ENCODE measurements at places on chromosomes 12 and 14.

DNA sequence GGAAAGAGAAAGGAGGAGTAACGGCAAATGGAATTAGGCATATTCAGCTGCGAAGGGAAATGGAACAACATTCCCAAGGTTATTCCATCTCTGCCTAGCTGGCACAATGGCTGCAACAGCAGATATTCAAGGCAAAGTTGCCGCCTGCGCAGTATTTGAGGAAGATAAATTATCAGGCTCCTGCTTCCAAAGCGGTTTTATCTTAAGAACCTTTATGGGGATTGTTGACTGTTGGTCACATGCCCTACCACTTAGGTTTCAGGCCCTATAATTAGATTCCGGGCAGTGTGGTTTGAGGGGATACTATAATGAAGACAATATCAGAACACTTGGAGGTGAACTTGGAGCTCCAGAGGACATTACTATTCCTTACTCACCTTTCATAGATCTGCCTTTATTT, 99.7 kb downstream of the FGD4 start:
- DNase-seq = no peak

- no peak for DNase-seq
These were observed 97.5 kb downstream of the ADCK1 start for GRCh38 chr14:77897374-77897773.

DNA sequence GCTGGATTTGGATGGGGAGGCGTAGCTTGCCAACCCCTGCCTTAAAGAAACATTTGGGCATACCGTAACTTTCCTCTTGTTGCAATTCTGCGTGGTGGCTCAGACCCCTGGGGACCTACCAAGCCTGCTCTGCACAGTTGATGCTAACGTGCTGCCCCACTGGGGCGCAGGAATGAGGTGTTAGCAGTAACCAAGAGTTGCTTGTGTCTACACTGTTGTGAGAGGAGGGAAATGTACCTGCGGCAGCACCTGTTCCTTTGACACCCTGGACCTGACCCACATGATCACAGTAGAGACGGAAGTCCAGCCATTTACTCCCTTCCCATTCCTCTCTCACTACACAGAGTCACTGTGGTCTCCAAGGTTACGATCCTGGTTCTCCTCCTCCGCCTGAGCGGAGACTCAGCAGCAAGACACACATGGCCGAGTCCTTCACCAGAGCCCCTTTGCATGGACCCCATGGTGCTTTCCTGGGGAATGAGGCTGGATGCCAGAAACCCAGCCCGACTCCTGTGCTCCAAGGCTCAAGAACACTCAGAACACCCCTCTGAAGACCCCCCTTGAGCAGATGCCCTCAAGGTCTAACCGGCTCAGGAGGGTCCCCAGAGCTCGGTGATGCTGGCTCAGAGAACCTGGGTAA, 84.8 kb downstream of the FBXL14 start:
- DNase-seq = no peak

DNA sequence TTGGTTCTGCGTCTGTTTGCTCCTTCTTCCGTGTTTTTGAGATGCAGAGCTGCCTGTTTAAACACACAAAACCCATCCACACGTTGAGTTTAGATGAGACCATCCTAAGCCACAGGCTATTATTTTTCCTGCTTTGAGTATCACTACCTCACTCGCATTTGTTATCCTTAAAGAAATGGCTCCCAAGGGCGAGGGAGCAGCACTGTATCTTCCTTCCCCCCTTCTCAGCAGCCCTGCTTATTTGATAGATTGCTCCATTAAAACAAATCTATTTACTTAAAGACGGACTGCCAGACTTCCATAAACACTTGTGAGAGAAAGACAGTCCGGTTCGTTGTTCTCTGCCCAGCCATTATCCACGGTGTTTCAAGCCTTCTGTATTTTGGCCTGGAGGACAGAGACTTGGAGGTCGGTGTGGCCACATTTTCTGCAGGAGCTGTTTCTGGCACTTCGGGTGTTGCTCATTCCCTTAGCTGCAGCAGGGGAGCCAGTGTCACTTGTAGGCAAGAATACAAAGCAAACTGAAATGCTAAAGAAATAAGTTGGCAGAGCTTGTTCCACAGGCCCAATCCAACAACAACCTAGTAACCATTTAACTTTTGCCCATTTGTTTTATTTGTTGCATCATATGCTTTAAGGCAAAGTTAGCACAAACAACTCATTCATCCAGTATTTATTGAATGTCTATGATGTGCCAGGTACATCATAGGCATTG, 275.4 kb downstream of the TTC6 start:
- no peak for DNase-seq

DNA sequence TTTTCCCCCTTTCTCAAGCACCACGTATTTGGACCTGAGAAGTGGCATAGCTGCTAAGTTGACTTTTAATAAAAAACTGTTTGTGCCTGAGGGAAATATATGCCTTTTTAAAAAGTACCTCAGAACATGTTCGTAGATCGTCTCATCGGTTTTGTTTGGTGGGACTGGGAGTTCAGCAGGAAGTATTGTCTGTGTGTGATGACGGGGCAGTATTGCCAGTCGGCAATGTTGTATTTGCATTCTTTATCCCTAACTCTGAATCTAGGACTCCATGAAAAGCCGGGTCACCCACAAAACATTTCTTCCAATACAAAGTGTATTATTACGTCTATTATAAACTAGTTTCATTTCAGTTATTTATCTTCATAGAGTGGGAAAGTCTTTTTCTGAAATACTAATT, 19.7 kb upstream of the FGD4 start:
- no peak for DNase-seq
